HAP-1 (cell line): ENCODE measurements at places on chromosomes 5 and 9.
A peak's percentile ranks its signal among the peaks of the same experiment; 100 is the strongest.

GRCh38 chr9:126474206-126474765, 139.4 kb upstream of the LMX1B start:
- DNase-seq, result no peak

DNA sequence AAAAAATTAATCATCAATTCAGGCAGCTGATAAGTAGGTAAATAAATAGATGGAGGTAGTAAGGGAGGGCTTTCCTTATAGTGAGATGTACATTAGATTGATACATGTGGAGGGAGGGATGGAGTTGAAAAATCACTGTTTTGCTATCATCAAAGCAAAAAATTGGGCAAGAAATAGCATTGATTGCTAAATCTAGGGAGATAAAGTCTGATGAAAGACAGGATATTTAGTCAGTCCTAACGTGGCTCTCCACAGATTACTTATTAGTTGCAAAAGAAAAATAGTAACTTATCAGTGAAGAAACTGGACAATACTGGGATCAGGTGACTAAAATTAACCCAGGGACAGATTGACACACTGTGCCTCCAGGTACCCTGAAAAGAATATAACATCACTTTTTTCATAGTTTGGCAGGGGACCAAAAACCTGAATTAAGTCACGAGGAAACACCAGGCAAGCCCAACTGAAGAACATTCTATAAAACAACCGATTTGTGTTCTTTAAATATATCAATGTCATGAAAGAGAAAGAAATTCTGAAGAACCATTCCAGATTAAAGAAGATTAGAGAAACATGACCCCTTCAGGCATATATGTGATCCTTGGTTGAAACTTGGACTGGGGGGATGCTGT, 27.1 kb upstream of the GOLPH3 start:
- no peak for DNase-seq

DNA sequence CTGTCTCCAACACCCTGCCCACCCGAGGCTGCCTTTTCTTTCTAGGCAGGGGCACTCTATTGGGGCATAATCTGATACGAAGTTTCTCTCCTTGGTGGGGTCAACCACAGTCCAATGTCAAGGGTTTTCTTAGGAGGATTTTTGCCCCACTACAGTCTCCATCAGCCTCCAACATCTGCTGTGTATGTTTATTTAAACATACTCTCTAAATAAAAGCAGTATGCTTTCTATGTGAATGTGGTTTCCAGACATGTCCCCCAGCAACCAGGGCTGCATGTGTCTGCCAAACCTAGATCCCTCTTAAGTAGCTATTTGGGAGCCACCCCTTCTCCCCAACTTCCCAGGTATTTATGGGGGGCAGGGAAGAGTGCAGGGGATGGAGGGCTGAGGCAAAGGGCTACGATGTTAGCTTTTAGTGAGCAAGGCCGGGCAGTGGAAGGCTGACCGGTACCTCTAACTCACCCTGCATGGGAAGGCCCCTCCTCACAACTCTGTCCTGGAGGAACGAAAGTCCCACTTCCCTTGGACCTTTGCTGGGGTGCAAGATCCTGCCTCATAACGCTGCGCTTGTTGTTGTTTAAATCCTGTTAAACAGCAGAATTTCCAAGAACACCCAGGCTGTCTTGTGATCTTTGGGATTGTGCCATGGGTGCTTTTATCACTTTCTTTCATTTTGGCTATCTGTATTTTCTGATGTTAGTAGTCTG, 75.4 kb downstream of the NREP start:
- DNase-seq, result no peak

DNA sequence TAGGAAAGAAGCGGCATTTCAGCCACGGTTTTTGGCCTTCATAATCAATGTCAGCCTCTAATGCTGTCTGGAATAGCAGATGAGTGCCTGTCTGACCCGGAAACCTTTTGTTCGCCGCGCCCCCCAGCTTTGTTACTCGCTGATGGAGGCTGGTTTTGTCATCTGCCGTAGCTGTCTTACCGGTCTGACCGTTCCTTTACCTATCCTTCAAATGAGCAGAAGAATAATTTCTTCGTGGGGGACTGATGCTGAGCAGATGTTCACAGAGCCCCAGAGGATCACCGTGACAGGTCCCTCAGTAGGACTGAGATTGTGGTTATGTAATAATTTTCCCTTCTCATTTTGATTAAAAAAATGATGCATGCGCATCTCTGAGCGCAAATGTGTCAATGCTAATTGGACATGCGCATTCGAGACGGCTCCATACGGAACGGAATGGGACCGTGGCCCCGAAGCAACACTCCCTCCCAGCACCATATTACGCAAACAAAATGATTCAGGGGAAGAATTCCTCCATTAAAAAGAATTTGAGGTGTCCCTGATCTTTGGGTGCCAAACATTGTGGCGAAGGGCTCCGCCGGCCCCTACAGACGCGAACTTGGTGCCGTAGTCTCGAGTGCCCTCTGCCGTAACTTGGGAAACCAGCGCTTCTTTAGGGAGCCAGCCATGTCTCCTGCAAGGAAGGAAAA, 27.6 kb downstream of the TLX3 start:
- DNase-seq, result peak; percentile 46

DNA sequence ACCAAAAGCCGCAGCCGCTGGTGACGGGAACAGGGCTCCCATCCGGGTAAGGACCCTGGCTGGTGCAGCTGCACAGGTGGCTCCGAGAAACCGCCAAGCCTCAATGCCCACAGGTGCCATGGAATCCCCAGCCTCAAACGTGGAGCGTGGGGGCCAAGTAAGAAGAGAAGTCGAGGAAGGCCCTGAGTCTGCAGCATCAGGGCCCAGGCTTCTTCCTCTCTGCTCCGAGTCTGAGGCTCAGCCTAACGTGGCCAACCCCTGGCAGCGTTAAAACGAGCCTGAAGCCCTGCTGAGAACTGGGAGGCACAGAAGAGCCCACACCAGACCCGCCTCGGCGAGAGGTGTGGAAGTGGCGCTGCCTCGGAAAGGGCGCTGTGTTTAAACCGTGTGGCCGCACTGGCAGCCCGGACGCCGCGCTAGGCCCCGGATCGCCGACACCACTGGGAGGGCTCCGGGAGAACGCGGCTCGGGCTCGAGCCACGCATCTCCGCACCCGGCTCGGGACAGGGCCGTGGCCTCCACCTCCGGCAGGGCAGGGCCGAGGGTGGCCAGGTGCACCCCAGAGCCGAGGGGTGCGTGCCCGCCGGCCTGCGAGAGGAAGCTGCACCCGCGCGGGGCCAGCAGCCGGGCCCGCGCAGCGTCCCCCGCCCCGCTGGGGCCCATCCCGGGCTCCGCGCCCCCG, 730 bp downstream of the ZMYND19 start:
- DNase-seq, result no peak

DNA sequence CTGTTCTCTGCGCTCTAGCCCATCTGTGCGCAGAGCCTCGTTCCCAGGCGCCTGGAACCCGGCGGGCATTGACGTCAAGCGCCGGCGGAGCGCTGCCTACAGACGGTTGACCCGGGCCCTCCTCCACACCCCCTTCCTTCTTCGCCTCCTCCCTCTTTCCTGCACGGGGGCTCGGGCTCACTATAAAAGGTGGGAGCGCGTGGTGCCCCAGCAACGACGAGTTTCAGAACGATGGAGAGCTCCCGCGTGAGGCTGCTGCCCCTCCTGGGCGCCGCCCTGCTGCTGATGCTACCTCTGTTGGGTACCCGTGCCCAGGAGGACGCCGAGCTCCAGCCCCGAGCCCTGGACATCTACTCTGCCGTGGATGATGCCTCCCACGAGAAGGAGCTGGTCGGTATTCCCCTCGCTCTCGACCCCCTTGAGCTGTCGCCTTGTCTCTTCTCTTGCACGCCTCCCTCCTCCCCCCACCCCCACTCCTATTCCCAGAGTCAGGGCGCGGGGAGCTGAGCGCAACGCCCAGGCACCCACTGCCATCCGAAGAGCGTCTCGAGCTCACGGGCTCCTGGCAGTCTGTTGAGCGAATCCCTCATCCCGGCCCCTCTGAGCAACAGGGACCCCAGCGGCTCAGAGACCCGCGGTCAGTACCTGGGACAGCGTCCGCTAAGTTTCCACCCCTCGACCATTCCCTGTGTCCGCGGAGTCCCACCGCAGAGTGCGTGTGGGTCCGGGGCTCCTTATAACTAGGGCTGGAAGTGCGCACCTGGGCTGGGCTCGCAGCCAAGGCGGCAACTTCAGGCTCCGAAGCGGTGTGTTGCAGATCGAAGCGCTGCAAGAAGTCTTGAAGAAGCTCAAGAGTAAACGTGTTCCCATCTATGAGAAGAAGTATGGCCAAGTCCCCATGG, at the start of gene CARTPT:
Gene CARTPT (plus strand): TSS at position 213 of the 902 bp plus-strand sequence. CDS start 19 bp downstream, at position 232.
- peak; percentile 11 for DNase-seq

DNA sequence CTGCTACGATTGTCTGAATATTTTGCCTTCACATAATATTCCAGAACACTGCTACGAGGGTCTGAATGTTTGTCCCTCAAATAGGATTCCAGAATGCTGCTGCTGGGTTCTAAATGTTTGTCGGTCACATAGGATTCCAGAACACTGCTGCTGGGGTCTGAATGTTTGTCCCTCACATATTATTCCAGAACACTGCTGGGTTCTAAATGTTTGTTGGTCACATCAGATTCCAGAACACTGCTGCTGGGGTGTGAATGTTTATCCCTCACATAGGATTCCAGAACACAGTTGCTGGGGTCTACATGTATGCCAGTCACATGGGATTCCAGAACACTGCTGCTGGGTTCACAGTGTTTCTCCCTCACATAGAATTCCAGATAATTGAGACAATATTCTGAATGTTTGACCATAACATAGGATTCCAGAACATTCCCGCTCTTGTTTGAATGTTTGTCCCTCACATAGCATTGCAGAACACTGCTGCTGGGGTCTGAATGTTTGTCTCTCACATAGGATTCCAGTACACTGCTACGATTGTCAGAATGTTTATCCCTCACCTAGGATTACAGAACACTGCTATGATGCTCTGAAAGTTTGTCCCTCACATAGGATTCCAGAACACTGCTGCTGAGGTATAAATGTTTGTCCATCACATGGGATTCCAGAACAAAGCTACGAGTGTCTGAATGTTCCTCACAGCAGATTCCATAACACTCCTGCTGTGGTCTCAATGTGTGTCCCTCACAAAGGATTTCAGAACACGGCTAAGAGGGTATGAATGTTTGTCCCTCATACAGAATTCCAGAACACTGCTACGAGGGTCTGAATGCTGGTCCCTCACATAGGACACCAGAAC, 201.8 kb downstream of the FOXD4L6 start:
- DNase-seq, result no peak

GRCh38 chr9:104456831-104457230, 47.2 kb upstream of the OR13F1 start:
- no peak for DNase-seq

GRCh38 chr5:90690307-90690706, 131.7 kb downstream of the ADGRV1 start:
- no peak for DNase-seq

DNA sequence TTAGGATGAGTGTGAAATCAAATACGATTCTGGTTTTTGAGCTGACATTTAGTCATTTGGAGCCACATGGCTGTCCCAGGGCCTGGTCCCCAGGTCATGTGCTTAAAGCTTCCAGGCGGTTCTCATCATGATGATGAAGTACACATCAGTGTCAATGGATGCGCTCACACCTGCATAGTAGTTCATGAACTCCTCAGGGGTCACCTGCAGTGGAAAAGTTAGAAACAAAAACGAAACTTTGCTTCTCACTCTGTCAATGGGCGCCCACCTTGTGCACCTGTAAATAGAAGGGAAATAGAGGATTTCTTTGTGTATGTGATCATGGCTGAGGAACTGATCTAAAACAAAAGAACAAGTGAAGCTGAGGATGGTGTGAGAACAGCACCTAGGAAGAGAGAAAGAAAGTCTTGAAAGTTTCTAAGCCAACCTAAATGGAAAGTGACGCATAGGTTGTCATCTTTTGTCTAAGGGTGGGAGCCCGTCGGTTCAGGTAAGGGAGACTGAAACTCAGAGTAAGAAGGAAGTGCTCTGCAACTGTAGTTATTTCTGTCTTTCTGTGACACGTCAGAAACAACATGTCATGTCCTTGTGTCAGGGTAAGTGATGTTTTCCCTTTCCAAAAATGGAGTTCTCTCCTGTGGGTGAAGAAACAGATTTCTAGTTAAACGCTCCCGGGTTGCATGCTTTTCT, 33.8 kb downstream of the CAPSL start:
- DNase-seq, result no peak

DNA sequence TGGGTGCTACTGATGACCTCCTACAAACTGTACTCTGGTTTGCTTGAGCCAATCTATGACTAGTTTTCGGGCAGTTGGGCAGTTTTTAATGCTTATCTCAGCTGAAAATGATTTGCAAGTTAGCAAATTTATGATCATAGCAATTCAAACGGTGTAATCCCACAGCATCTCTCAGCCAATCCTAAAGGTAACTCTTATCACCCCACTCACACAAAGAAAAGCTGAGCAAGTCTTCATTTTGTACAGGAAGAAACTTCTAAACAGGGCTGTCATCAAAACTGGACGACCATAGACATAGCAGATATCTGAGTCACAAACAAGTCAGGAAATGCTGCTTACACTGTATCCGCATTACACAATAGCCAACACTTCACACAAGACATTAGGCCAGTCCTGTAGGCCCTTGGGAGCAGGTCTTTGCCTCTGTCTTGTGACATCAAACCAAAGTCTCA, 2.6 kb upstream of the ENC1 start:
- DNase-seq, result no peak

DNA sequence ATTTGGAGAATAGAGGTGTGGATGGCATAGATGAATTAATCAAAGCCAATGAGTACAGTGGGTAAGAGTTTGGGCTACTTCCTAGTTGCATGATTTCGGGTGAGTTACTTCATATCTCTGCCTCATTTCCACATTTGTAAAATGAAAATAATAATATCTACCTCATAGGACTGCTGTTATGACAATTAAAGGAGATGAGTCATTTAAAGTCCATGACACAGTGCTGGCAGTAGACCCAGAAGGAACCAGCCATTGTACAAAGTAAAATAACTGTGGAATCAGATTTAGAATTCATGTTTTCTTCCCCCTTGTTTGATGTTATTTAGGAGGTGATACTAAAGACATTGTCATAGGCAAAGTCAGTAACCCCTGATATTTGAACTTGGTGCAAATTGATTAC, 139.5 kb upstream of the SLC27A6 start:
- no peak for DNase-seq

- no peak for DNase-seq
Observed at GRCh38 chr5:73513996-73514395, 15.8 kb downstream of the BTF3 start.

GRCh38 chr9:34701023-34701768, 8.7 kb downstream of the CCL21 start:
- DNase-seq, result peak; percentile 60

- DNase-seq, result no peak
Observed at GRCh38 chr9:105416840-105417239, 31.0 kb upstream of the FSD1L start.
